ENCODE measurements at places on chromosomes 2 and 18. TPM values are rescaled to one million over a fixed set of nuclear protein-coding genes. Genes with fewer than 3 reads are reported as not detected.

The PLGLB2 gene
- total RNA-seq, result 0.99 TPM

The HOXD4 gene
- total RNA-seq, result 12.4 TPM

The DSG4 gene
- not detected for total RNA-seq

The SOS1 gene
- 21.0 TPM for total RNA-seq

The CHRND gene
- total RNA-seq, result not detected

The LNPK gene
- total RNA-seq, result 6.8 TPM

The ANKRD23 gene
- 1.6 TPM for total RNA-seq

The TXNDC2 gene
- total RNA-seq, result not detected

The GPR39 gene
- 0.29 TPM for total RNA-seq

The FIGN gene
- total RNA-seq, result 4.7 TPM

The KIF5C gene
- total RNA-seq, result 0.58 TPM

Data from glomerular endothelial cell (primary cell).